Right renal cortex interstitium (tissue), 3 donors: ENCODE measurements at places on chromosomes 12 and 14. TPM values are rescaled to one million over a fixed set of nuclear protein-coding genes. Genes with fewer than 3 reads are reported as not detected.

Gene HOXC4
- 42.5 TPM for polyA plus RNA-seq

Gene MGP
- polyA plus RNA-seq, result 38.2 TPM

Gene NTS
- polyA plus RNA-seq, result 4.4 TPM

Gene PZP
- 0.68 TPM for polyA plus RNA-seq

Gene JAG2
- polyA plus RNA-seq, result 6.6 TPM

Gene EML1
- 37.6 TPM for polyA plus RNA-seq
